ENCODE measurements at places on chromosomes 1 and 21. TPM values are rescaled to one million over a fixed set of nuclear protein-coding genes. Genes with fewer than 3 reads are reported as not detected.

Gene BARHL2
- total RNA-seq, result not detected

Gene SPRR2A
- total RNA-seq, result not detected

Gene CDK18
- 3.7 TPM for total RNA-seq

Gene TEDDM1
- not detected for total RNA-seq

Gene SPRR1A
- not detected for total RNA-seq
